Osteoblast (primary cell): ENCODE measurements at places on chromosomes 6 and 20. TPM values are rescaled to one million over a fixed set of nuclear protein-coding genes. Genes with fewer than 3 reads are reported as not detected.

Gene F13A1
- under 0.01 TPM in 2 replicates for total RNA-seq

Gene RFX6
- not detected in 2 replicates for total RNA-seq

Gene OR12D1
- total RNA-seq: not detected in 2 replicates

Gene DNMT3B
- 2.4 and 2.5 TPM in 2 replicates for total RNA-seq

Gene TGM3
- total RNA-seq: not detected in 2 replicates

Gene ARMH2
- total RNA-seq: not detected in 2 replicates

Gene SLC22A16
- total RNA-seq: 0.36 TPM in 1 of 2 replicates, not detected in the other

Gene BMP5
- 0.36 and 0.59 TPM in 2 replicates for total RNA-seq

Gene MOXD1
- total RNA-seq: 17.1 and 19.5 TPM in 2 replicates

Gene SS18L1
- total RNA-seq: 12.7 TPM in 2 replicates

Gene DNAH8
- under 0.01 and 0.36 TPM in 2 replicates for total RNA-seq

Gene KIF6
- total RNA-seq: 0.88 and 1.4 TPM in 2 replicates

Gene UQCC2
- 15.2 and 20.0 TPM in 2 replicates for total RNA-seq

Gene CST3
- 169 and 229 TPM in 2 replicates for total RNA-seq

Gene SPATA2
- 3.2 and 3.3 TPM in 2 replicates for total RNA-seq

Gene SLC17A2
- total RNA-seq: not detected in 2 replicates

Gene NTSR1
- total RNA-seq: not detected in 2 replicates

Gene TRAPPC3L
- under 0.01 and 0.29 TPM in 2 replicates for total RNA-seq

Gene CD83
- 1.4 and 1.5 TPM in 2 replicates for total RNA-seq

Gene MEI4
- not detected in 2 replicates for total RNA-seq

Gene FKBP5
- 5.1 and 6.2 TPM in 2 replicates for total RNA-seq

Gene MMP24
- total RNA-seq: 0.88 and 1.1 TPM in 2 replicates

Gene IRF4
- total RNA-seq: under 0.01 TPM in 2 replicates

Gene RAB23
- 74.0 and 82.2 TPM in 2 replicates for total RNA-seq

Gene TPD52L1
- 22.7 and 35.5 TPM in 2 replicates for total RNA-seq

Gene MRPS18B
- total RNA-seq: 67.3 and 83.4 TPM in 2 replicates

Gene CLVS2
- total RNA-seq: not detected in 2 replicates

Gene ACOT8
- 29.8 and 31.8 TPM in 2 replicates for total RNA-seq
